ENCODE measurements at places on chromosomes 11 and 22.

GRCh38 chr22:30565341-30565740 lies 9.1 kb downstream of the GAL3ST1 start:
- no peak for DNase-seq

GRCh38 chr11:78291503-78292108 lies 102.9 kb downstream of the USP35 start:
- DNase-seq, result no peak

- no peak for DNase-seq
Measured at GRCh38 chr22:45756558-45756957, 84.9 kb downstream of the ATXN10 start.

GRCh38 chr22:40654522-40655167 lies 18.1 kb upstream of the MRTFA start:
- no peak for DNase-seq

DNA sequence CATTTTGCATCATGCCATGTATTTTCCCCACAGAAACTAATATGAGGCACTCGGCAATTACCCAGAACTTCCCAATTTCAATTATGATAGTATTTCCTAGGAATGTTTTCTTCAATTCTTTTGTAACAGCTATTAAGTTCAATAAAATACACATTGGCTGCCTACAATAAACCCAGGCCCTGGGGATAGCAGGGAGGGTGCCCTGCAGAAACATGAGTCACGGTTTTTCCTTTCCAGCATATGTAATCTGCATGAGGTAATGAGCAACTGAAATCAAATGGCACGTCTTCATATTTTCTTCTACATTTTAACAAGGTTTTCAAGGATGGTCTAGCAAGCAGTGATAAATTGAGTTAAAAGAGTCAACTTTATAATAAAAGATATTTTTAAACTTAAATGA lies 32.0 kb downstream of the GUCY1A2 start:
- no peak for DNase-seq

GRCh38 chr11:1923201-1923956 lies 3.9 kb downstream of the TNNT3 start:
- DNase-seq, result no peak

DNA sequence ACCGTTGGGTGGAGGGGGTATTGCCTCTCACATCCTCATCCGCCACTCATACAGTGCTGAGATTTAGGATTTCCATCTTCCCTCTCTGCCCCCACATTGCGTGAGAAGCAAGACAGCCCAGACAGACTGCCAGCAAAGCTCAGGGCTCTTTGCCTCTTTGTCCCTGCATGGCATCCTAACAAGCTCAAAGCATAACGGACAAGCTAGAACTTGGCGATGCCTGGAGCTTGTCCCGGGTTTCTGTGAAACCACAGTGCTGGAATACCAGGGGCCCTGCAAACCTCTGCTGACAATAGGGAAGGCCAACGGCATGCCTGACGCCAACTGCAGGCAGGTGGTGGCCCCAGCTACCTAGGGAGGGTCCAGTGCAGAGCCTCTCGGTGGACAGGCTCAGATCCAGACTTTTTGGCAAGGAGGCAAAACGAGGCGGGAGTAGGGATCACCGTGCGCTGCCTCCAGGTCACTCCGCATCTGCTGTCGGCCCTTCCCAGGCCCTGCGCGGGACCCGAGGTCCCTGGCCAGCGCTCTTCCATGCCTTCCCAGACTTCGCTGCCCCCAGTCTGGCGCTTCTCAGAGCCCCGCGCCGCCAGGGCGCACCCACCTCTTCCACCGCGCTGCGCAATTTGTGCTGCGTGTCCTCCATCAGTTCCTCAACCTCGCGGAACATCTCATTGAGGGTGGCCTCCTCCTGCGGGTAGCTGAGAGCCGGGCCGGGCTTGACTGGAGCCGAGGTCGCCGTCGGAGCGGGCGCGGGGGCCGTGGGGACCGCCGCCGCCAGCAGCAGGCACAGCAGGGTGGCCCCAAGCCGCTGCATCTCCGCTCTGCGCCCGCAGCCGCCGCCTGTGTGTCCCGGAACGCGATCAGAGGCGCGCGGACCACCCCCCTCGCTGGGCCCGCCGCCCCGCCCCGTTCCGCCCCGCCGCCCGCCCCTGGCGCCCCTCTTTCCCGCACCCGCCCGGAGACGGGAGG lies at the start of gene DKK3:
DKK3 (minus strand) TSS at position 858 of the 969 bp plus-strand sequence; CDS start at position 814, 44 bp downstream.
- DNase-seq, result no peak

GRCh38 chr22:28977481-28977971 lies 84.1 kb downstream of the C22orf31 start:
- no peak for DNase-seq

DNA sequence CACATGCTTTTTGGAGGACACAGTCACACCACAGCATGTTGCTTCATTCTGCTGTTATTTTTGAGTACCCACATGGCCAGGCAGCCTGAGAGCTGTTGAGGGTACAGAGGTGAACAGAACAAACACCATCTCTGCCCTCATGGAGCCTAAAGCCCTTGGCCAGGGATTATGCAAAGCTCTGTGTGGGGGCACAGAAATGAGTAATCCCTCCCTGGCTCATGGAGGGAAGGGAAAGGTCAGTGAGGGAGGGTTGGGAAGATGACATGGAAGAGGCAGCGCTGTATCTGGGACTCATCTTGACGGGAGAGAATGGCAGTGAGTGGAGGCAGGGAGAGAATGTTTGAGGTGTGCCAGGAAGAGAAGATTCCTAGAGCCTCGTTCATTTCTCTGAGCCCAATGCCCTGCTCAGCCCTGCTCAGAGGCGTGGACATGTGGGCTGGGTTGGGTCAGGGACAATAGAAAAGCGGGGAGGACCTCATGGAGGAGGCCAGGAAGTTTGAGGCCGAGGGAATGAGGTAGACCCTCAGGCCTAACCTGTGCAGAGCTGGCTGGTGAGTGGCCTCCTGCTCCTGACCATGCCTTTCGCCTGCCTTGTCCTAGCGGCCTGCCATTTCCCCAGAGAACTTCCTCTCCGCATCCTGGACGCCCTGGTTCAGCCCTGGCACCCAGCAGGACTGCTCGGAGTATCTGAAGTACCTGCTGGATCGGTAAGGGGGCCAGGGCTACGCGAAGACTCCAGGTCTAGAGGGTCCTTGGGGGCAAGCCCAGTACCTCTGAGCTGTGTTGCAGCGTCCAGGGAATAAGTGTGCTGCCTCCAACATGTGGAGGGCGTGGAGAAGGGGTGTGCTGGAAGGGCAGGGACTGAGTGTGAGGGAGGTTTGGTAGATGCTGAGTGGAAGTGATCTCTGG lies 19.8 kb downstream of the USP35 start:
- no peak for DNase-seq

GRCh38 chr22:50399751-50400331 lies 56.7 kb downstream of the PPP6R2 start:
- peak; percentile 7 for DNase-seq

GRCh38 chr11:113350336-113351067 lies 36.1 kb downstream of the TTC12 start:
- no peak for DNase-seq

DNA sequence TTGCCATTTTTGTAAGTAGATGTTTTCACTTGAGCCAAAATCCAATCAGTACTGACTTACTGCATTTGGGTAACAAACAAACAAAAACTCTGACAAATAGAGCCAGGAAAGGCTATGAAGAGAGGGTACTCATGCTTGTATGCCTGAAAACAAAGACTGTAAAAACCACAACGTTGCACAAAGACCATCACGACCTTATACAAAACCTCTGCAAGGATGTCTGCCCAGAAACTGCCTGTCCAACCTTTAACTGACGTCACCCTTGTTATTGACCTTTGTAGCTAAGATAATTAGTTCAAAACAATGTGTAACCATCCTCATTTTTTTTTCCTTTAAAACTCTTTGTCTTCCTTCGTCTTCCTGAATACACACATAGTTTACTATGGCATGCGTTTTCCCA lies 804 bp upstream of the CREBZF start:
- DNase-seq, result no peak

- DNase-seq, result no peak
Measured at GRCh38 chr22:37486224-37486845, at the start of gene MFNG. Gene MFNG, minus strand, starts transcription at chr22:37486384. Its CDS starts 207 bp downstream, at chr22:37486177.
